ENCODE measurements at places on chromosomes 16 and 17.

DNA sequence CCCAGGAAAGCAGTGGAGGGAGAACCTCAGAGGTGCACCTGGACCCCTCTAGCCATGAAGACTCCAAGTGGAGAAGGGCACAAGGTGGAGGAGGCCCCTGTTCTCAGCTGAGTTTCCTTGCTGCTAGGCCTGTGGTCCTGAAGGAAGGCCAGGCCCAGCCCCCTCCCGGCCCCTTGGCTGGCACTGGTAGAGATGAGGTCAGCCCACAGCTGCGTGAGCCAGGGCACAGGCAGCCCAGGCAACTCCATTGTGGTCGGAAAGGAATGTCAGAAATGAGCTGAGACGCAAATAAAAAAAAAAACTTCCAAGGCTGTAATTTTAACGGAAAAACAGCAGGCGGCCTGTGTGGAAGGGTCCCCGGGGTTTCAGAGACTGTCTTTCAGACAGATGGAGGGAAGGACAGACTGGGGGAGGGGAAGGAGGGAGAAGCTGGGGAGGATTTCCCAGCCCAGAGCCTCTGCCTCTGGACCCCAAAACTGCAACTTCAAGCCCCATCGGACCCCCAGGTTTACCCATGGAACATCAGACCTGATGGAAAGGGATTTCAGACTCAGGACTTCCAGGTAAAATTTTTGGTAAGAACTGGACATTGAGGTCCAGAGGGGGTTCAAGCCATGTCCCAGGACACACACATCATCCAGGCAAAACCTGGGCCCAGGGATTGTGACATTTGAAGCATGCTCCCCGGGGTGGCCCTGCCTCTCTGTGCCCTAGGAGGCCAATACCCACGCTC is 25.6 kb upstream of the MRPS23 start:
- DNase-seq, result no peak

DNA sequence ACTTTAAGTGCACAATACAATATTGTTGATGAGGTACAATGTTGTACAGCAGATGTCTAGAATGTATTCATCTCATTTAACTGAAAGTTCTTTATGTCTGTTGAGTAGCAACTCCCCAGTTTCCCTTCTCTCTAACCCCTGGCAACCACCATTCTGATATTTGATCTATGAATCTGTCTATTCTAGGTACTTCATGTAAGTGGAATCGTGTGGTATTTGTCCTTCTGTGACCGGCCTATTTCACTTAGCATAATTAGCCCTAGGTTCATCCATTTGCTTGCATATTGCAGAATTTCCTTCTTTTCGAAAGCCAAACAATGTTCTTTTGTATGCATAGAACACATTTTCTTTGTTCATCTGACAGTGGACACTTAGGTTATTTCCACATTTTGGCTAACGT is 10.8 kb downstream of the RGS9 start:
- no peak for DNase-seq

- DNase-seq, result no peak
Measured at GRCh38 chr16:29784157-29784556, 6.1 kb downstream of the ZG16 start.

- peak; percentile 12 for DNase-seq
Measured at GRCh38 chr17:78925234-78925633, at the start of gene TIMP2. TSS of gene TIMP2 (minus strand) at chr17:78925387. CDS start at chr17:78925088, 299 bp downstream.

DNA sequence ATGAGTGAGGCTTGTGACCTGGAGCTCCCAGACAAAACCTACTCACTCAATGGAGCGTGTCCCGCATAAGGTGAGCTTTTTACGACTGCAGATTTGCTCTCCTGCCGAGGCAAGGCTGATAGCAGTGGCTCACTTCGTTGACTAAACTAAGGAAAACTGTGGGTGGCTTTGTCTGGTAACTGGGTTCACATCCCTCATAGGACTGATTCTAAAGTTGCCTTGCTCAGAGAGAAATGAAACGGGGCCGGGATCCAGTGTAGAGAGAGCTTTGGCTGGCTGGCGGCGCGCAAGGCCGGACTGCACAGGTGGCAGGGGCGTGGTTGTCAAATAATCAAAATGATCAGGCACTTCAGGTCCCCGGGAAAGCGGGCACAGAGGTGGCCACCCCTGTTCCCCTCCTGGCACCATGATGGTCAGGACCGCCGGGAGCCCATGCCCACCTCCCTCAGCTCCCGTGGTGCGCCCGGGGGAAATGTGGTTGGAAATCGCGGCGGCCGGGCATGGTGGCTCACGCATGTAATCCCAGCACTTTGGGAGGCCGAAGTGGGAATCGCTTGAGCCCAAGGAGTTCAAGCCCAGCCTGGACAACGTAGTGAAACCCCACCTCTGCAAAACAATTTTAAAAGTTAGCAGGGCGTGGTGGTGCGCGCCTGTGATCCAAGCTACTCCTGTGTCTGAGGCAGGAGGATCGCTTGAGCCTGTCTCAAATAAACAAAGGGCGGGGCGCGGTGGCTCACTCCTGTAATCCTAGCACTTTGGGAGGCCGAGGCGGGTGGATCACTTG is 26.6 kb upstream of the OR1F1 start:
- no peak for DNase-seq

GRCh38 chr16:26598061-26598460 is 468.7 kb upstream of the C16orf82 start:
- peak; percentile 13 for DNase-seq

DNA sequence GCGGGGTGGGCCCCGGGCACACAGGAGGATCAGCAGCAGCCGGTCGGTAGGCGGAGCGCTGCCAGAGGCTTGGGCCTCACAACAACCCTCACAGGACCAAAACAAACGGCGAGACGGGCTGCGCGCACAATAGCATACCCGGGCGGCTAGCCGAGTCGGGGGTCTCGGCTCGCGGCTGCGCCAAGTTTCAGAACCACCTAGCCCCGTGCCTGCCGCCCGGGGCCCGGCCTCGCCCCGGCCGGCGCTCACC is 732 bp downstream of the ULK2 start:
- no peak for DNase-seq

GRCh38 chr16:82432261-82432660 is 194.5 kb upstream of the CDH13 start:
- no peak for DNase-seq

DNA sequence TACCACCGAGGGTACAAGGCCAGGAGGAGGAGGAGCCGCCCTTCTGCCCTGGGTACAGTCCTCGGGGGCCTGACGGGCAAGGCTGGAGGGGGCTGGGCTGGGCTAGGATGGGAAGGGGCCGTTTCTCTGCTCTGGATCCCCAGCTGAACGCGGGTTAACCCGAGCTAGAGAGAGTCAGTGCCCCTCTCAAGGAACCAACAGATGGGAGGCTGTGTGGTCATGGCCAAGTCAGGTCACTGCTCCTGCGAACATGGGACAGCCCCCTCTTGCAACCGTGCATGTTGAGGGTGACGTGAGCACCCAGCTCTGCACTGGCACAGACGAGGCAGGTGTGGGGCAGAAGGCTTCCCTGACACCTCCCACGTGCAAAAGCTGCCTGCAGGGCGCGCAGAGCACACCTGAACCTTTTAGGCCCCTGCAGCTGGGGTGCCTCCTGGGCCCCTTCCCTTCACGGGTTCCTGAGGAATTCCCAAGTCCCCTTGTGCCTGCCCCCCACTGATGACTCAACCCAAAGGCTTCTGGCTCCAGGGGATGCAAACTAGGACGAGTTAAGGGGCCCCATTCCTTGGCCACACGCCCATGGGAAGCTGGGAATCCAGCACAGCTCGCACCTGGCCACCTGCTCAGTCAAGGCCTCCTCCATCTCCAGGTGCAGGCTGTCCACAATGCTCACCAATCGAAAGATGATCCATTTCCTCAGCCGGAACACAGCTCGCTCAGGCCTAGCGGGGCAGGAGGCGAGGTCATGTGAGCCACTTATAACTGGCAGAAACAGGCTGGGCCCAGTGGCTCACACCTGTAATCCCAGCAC is 6.3 kb downstream of the MYBBP1A start:
- no peak for DNase-seq

- DNase-seq, result no peak
Measured at GRCh38 chr16:58448890-58449289, 51.1 kb upstream of the NDRG4 start.
